Articular chondrocyte of knee joint (primary cell): ENCODE measurements at places on chromosomes 2 and 18. TPM values are rescaled to one million over a fixed set of nuclear protein-coding genes. Genes with fewer than 3 reads are reported as not detected.

Gene AMER3
- not detected in 2 replicates for total RNA-seq

Gene RTP5
- total RNA-seq, result not detected in 2 replicates

Gene COPS8
- 107 and 124 TPM in 2 replicates for total RNA-seq

Gene TTC21B
- 26.8 and 28.7 TPM in 2 replicates for total RNA-seq

Gene VAMP5
- total RNA-seq, result 30.2 and 35.7 TPM in 2 replicates

Gene CARF
- 15.4 and 15.5 TPM in 2 replicates for total RNA-seq

Gene IL1R1
- 160 and 278 TPM in 2 replicates for total RNA-seq

Gene OST4
- 201 and 215 TPM in 2 replicates for total RNA-seq

Gene SOWAHC
- total RNA-seq, result 27.0 and 29.5 TPM in 2 replicates

Gene SP110
- total RNA-seq, result 22.2 and 26.1 TPM in 2 replicates

Gene PLCL1
- total RNA-seq, result 0.39 and 0.65 TPM in 2 replicates

Gene ACADL
- total RNA-seq, result 0.65 and 1.2 TPM in 2 replicates
